ENCODE measurements at places on chromosomes 12 and 14.

GRCh38 chr12:123126294-123127181 lies 24.4 kb downstream of the PITPNM2 start:
- no peak for DNase-seq

GRCh38 chr14:95232894-95233584 lies 75.7 kb upstream of the DICER1 start:
- DNase-seq = no peak

GRCh38 chr12:115988625-115989563 lies 288.6 kb downstream of the MED13L start:
- no peak for DNase-seq

GRCh38 chr12:122121745-122122144 lies 43.2 kb downstream of the MLXIP start:
- DNase-seq = no peak

DNA sequence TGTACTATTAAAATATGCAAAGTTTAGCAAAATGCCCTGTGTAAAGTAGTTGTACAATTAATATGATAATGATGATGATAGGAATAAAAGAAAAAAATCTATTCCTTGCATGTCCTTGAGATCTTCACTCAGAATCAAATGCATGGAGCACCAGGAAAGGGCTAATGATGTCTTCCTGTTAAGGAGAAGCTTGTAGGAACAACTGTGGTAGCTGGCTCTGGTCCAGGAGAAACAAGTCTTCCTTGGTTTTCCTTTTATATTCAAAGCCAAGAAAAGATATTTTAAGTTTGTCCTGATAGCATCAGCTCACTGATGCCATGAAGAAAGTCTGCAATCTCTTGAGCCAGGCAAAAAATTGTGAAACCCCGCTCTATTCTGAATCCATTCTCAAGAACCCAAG lies 138.9 kb downstream of the PIK3C2G start:
- no peak for DNase-seq

- no peak for DNase-seq
Measured at GRCh38 chr12:21239866-21240265, 94.9 kb downstream of the SLCO1A2 start.

- DNase-seq = no peak
Measured at GRCh38 chr14:30291216-30291615, 267.7 kb upstream of the G2E3 start.

DNA sequence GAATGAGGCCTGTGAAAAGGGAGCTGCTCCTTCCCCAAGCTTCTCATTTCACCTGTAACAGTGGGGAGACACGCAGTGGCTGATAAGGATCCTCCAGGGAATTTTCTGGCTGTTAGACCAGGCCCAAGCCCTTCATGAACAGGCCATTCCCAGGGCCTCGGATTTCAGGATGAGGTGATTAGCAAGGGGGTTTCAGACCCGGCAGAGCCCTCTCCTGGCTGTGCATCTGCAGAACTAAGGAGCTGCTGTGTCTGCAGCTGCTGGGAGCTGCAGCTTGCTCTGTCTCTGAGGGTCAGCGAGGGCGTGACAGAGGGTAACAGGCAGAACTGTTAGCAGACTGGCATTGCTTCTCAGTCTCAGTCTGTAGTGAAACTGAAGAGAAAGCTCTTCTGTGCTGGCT lies 110.4 kb downstream of the KCNA5 start:
- no peak for DNase-seq

- peak; percentile 66 for DNase-seq
Measured at GRCh38 chr14:98926146-98926545, 345.9 kb downstream of the BCL11B start.

- DNase-seq = no peak
Measured at GRCh38 chr12:57781801-57782200, 786 bp upstream of the TSFM start.

GRCh38 chr14:93135399-93135798 lies 19.7 kb upstream of the ITPK1 start:
- DNase-seq = no peak

- peak; percentile 57 for DNase-seq
Measured at GRCh38 chr12:110149086-110149660, 25.0 kb downstream of the IFT81 start.

- DNase-seq = peak; percentile 41
Measured at GRCh38 chr12:619346-619745, 43.9 kb downstream of the NINJ2 start.

All from activated naive CD4-positive, alpha-beta T cell treated with anti-CD3 and anti-CD28 coated beads, Interleukin-2, amount 10 ng/mL, durations not matched to agents 7 days and 5 days (primary cell).